ENCODE measurements at places on chromosomes 5 and 9.

DNA sequence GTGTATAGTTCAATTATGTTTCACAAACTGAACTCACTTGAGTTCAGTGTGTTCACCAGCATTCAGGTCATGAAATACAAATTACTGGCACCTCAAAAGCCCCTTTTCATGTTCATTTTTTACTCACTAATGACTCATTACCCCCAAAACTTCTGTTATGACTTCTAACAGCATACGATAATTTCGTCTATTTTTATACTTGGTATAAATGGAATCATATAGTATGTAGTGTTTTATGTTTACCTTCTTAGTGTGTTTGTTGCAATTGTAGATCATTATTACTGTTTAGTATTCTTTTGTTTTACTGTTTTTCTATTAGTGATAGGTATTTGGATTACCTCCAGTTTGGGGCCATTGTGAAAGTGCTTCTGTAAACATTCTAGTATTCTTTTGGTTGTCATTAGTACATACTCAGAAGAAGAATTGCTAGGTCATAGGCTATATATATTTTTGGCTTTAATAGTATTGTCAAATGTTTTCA lies 33.4 kb downstream of the DDX4 start:
- DNase-seq, result no peak

GRCh38 chr5:109971968-109972367 lies 282.2 kb downstream of the MAN2A1 start:
- DNase-seq, result no peak

- DNase-seq, result no peak
Measured at GRCh38 chr5:16854351-16854750, 81.7 kb downstream of the MYO10 start.

- DNase-seq, result no peak
Measured at GRCh38 chr9:129493002-129493705, 127.7 kb downstream of the C9orf50 start.

DNA sequence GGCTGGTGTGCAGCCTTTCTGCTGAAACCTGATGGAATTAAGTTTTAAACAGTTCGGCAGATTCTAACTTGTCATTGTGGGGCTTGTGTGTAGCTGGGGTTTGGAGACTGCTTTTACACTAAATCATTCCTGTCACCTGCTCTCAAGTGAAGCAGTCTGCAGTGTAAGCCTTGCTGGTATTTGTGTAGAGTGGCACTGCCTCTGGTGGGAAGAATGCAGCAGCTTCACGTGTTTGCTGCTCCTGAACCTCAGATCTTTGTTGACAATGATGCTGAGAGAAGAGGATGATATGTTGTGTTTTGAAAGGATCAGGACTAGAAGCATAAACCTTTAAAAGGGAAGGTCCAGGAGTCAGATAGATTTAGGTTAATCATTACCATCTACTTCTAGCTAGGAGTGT lies 88.1 kb downstream of the KDM4C start:
- DNase-seq, result no peak

- DNase-seq, result no peak
Measured at GRCh38 chr5:124641154-124641792, 105.2 kb downstream of the ZNF608 start.

All from activated CD8-positive, alpha-beta memory T cell treated with anti-CD3 and anti-CD28 coated beads for 1 hour (primary cell).